Activated CD4-positive, alpha-beta T cell treated with anti-CD3 and anti-CD28 coated beads, Interleukin-2, Interleukin-4, amounts not matched to agents 100 ng/mL and 50 ng/mL, durations not matched to agents 16 hours and 8 hours (primary cell): ENCODE measurements at places on chromosomes 1 and 21.
A peak's percentile ranks its signal among the peaks of the same experiment; 100 is the strongest.

DNA sequence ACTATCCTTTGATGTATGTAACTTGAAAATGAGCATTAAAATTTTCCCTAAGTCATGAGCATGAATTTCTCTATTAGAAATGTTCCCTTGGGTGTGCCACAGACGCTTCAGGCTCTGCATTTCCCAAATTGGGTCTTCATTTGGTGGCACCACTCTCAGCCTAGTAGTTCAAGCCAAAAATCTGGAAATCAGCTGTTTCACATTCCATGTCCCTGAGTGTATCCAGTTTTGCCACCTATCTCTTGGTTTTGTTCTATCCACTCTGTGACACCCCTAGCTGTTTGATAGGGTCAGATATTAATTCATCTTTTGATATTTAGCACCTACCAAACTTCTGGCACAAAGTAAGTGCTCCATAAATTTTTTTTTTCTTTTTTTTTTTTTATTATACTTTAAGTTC, 89.5 kb upstream of the DPH5 start:
- no peak for DNase-seq

GRCh38 chr1:161492827-161493226, 12.4 kb upstream of the FCGR2A start:
- no peak for DNase-seq

- DNase-seq = no peak
Measured at GRCh38 chr1:58852731-58853485, 69.1 kb upstream of the JUN start.

GRCh38 chr1:109719337-109719837, 7.3 kb downstream of the GSTM5 start:
- peak; percentile 25 for DNase-seq

DNA sequence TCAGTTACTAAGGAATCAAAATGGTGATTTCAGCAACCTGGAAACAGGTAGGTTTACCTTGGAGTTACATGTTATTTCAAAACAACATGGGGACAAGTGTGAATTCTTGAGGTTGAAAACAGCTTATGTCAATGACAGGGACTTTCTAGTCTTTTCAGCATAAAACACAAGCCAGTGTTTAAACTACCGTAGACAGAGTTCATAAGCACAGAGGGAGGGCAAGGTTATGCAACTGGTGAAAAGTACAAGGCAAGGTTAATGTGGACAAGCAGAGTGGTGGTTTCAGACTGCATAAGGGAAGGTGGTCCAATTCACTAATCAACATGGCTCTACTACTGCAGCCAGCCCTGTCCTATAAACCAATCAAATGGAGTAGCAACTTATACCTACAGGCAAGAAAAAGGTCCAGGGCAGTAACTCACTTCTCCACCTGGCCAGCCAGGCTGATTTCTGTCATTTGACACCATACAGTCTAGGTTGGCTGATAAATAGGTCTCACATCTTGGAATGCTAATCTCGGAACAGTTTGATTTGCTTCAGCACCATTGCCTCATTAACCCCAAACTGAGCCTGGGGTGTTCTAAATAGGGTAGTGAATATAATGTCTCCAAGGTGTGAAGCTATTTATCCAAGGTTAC, 250.3 kb upstream of the PROX1 start:
- no peak for DNase-seq

GRCh38 chr1:36367066-36367465, 18.7 kb downstream of the STK40 start:
- no peak for DNase-seq

DNA sequence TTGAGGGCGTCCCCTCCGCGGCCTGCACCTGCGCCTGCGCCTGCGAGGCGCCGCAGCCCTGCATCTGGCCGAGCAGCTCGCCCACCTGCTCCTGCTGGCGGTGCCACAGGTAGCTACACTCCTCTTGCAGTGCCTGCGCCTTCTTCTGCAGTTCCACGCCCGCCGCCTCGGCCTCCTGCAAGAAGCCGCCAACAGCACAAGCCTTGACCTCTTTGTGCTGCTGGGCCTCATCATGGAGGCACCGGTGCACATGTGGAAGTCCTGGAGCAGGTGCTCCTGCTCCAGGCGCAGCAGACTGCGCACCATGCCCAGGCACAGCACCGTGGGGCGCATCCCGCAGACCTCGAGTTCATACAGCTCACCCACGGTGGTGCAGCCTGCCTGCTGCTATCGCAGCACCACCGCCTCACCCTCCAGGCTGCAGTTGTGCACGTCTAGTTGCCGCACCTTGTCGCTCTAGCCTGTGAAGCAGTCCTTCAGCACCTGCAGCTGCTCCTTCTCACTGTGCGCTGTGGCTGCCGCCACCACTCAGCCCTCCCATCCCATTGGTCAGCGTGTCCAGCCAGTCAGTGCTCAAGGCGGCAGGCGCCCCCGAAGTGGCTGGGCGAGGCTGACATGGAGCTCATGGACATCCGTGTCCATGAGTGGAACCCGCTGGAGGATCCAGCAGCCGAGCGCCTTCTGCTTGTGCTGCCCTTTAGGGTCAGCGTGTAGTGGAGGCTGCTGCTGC, 12.2 kb upstream of the CD2 start:
- no peak for DNase-seq

DNA sequence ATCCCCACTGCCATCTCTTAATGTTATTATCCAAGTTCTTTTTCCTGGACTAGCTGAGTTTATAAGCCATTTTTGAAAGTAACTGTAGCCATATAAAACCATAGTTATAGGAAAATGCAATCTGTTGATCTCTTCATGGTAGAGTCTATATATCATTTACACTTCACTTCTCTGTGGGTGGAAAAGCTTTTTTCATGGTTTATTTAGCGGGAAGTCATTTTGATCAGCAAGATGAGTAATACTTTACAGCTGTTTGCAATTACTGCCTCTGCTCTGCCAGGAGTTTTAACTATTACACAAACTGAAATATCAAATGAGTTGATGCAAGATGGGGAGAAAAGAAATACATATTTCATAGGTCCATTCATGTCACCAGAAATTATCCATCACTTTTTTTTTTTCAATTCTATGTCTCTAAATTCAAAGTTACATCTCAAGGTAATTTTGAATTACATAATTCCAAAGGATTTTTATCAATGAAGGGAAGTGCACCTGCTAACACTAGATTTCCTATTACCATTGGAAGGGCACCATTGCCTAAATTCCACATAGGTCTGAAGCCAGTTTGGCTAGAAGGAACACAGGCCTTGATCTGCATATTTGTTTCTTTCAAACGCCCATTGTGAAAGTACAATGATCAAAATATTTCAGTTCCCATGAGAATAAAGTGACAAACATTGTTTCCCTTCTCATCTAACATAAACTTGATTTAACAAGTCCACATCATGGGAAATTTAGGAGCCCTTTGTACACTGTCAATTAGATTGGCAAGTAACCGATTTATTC, 296.7 kb downstream of the ZNF326 start:
- DNase-seq = no peak

DNA sequence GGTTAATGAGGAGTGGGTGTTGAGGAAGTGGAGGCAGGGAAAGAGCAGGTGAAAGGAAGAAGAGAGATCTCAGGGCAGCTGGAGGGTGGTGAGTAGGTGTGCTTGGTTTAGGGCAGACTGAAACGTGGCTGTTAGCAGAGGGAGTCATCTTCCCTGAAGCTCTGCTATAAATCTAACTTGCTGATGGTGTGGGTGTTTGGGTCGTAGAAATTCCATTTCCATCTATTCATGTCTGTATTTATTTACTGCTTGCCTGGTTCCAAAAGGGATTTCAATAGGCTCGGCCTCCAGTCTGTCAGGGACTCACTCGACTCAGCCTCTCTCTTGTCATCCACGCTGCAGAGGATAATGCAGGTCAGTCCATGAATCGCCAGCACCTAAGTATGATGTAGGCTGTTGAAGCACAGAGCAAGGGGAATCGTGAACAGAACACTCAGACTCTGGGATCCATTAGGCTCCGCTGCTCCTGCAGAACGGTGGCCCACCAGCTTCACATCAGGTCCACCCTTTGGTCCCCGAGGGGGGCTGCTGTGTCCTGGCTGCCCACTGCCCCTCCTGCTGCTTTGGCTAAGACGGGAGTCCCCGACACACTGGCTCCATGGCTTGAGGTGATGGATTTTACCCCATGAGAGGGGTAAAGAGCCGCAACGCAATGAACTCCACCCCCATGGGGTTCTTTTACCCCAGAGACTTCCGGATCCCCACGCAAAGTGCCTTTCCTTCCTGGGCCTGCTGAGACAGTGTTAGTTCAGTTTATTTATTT, 156.2 kb downstream of the RHOU start:
- no peak for DNase-seq
